ENCODE measurements at places on chromosomes 2 and 18.

GRCh38 chr2:100803334-100803733 is 16.6 kb upstream of the NPAS2 start:
- no peak for DNase-seq

GRCh38 chr2:11676640-11677039 is 6.6 kb upstream of the NTSR2 start:
- no peak for DNase-seq

GRCh38 chr2:15728245-15728938 is 136.7 kb downstream of the DDX1 start:
- DNase-seq: peak; percentile 75

DNA sequence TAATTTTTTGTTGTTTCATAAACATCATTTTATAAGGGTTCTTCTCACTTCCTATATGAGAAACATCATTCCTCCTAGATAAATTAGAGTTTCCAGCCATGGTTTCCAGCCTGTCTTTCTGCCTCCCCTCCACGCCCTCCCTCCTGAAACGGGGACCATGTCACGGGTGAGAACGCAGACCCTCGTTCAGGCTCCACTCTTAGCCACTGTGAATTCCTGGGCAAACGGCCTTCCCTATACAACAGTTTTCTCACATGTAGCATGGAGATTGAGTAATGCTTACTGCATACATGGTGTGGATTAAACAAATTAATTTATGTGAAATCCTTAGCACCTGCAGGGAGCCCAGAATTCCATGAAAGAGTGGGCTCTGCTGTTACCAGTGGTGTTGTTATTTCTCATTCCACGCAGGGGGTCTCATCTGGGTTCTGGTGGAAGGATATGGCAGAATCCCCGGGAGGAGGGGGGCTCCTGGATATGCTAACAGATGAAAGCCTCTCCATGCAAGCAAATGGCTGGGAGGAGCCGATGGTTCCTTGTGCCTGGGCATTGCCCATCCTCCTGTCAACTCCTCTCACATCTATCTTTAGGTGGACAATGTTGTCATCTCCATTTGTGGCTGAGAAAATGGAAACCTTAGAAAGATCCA is 54.0 kb upstream of the TWIST2 start:
- no peak for DNase-seq

- DNase-seq: no peak
These were observed 453.4 kb downstream of the KCNJ3 start for GRCh38 chr2:155151945-155152344.

DNA sequence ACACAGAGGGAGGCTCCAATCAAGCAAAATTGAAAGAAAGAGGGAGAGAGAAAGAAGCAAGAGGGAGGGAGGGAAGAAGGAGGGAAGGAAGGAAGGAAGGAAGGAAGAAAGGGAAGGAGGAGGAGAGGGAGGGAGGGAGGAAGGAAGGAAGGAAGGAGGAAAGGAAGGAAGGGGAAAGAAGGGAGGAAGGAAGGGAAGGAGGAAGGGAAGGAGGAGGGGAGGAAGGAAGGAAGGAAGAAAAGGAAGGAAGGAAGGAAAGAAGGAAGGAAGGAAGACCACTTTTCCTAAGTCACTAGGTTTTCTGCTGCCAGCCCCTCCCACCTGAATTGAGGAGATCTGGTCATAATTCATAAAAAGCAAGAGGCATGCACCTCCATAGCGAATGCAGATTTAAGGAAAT is 287.0 kb downstream of the SP3 start:
- no peak for DNase-seq

Data from head of caudate nucleus (tissue), 42 donors.